Head of caudate nucleus (tissue), 42 donors: ENCODE measurements at places on chromosomes 16 and 17.
A peak's percentile ranks its signal among the peaks of the same experiment; 100 is the strongest.

DNA sequence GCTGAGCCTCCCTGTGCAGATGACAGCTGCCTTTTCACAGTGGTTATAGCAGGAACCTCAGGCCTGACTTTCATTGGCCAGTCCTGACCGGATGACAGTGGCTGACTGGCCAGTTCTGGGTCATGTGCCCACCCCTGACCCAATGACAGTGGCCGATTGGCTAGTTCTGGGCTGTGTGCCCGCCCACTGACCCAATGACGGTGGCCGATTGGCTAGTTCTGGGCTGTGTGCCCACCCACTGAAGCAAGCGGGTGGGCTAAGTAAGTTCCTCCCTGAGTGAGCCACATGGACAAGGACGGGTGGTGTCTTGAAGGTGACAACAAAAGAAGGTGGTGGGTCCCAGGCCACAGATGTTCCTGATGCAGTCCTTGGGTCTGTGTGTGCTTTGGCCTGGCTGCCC lies 9.5 kb downstream of the DEF8 start:
- DNase-seq = no peak

DNA sequence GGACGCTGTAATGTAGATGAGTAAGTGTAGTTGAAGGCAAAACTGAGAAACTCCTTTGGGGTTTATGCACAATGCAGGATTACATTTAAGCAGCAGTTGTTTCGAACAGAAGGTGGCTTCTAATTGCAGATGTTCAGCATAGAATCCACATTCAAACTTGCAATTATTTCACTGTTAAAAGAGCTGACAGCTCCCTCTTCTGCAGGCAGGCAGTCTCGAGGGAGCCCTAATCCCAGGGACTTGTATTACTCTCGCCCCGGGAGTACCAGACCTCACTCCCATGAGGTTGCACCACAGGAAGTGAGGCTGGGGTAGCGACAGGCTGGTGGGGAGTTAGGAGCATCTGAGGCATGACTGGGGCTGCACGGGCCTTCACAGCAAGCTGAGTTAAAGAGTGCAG lies 484.3 kb upstream of the EEF2KMT start:
- DNase-seq = no peak

DNA sequence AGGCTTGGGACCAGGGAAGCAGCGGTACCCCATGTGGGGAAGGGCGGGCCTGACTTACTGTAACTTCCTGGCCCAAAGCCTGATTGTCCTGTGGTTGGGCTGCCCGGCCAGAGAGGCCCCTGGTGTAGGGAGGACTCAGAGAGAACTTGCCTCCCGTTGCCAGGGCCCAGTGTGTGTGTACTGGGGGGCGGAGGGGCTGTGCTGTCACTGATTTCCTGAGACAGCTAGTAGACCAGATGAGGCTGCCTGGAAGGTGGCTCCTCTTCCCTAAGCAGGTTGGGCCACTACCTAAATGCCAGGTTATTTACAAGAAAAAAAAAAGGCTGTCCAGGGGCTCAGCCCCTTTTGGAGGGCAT lies 16.7 kb downstream of the SOCS3 start:
- DNase-seq = peak; percentile 30

GRCh38 chr16:82425661-82426060 lies 201.1 kb upstream of the CDH13 start:
- no peak for DNase-seq

DNA sequence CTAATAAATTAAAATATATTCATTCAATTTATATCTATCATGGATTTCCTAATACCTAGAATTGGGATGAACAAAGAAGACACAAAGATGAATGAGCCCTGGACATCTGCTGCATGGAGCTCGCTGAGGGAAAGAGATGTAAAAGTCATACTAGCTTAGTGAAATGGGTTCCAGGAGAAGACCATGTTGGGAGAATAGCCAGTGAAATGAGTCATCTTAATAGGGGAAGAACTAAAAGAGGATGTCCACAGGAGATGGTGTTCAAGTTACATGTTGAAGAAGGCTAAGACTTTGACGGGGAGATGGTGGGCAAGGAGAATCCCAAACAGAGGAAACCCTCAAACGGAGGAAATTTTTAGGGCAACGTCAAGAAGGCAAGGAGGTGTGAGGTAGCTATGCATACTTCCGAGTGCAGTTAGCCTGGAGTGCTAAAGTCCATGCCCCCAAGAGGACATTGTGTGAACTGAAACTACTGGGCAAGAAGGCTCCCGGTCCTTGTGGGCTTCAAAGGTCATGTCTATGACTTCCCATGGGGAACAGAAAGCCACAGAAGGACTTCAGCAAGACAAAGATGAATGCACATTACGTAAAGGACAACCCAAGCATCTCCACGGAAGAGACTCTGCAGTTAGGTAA lies 220.5 kb upstream of the CDH11 start:
- DNase-seq = no peak

DNA sequence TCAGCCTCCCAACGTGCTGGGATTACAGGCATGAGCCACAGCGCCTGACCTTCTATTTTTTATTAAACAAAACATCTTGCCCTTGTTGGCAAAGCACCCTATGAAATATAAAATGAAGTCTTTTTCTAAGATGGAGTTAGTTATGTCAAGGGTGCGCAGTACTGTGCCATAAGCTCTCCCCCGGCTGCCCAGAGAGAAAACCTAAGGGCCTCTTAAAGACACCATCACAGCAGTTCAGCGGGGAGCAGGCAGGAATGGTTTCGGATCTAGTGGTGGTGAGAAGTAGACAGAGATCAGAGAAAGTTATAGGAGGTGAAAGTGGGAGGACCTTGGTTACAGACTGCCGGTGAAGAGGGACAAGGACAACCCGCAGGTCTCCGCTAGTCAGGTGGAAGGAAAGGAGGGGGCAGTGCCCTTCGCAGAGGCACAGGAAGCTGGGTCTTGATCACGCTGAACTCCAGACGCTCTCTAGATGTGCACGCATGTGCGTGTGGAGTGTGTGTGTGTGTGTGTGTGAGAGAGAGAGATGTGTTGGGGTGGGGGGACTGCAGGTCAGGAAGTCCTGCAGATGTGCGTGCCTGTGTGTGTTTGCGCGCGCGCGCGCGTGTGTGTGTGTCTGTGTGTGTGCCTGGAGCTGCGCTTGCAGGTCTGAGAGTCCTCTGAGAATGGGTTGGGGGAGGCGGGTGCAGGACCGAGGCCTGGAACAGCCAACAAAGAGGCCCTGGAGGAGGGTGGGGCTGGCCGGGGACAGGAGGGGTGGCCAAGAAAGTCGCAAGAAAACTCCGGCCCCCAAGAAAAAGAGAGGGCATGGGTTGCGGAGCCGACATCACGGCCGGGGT lies 748 bp upstream of the CMTM3 start:
- DNase-seq = peak; percentile 62

DNA sequence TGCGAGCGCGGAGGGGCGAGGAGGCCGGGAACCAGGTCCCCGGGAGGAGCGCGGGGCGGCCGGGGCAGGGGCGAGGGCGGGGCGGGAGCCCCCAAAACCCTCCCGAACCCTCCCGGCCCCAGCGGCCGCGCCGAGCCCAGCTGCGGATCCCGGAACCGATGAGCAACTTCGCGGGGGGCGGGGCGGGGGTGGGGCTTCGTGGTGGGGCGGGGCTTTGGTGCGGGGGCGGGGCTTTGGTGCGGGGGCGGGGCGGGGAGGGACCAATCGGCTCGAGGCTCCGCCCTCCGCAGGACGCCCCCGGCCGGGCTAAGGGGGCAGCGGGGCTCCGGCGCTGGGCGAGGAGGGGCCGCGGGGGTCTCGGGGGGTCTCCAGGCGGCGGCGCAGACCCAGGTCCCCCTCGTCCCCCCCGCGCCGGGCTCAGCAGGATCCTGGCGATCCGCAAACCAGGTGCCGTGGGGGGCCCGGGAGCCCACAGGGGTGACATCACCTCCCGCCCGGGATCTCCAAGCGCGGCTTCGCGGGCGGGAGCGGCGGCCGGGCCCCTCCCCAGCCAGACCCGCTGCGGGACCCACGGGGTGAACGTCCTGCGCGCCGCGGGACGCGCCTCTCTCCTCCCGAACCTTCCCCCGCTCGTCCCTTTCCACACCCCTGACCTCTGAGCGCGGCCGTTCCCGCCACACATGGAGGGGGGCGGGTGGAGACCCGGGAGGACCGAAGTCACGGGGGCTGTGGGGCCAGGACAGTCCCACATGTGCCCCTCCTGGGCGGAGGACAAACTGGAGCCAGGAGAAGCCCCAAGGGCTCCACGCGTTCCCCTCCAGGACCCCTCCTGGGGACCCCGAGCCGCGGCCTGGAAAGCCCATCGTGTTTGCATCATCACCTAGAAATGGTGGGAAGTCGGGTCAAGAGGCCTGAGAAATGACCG lies at the start of gene ABR:
ABR (minus strand) TSS at position 164 of the 925 bp plus-strand sequence. CDS start 254 bp downstream, outside the sequence.
- peak; percentile 64 for DNase-seq

DNA sequence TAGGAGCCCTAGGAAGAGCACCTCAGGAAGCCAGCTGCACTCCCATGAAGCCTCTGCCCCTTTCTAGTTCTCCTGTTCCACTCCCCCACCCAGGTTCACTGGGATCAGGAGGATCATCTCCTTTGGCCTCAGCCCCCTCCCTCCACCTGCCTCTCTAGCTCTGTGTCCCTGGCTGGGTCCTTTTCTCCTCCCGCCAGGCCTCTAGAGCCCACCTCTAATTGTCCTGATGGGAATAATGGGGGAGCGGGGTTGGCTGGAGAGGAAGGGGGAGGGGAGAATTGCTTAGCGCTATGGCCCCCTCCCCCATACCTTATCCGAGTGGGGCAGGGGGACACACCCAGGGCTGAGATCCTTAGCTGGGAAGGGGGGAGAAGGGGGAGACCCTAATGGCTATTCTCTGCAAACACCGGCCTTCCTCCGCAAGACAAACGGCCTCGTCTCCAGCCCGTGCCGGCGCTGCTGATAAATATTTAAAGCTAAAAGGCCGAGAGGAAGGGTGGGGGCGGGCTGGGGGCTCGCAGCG lies 997 bp downstream of the HOXB7 start:
- DNase-seq = no peak

DNA sequence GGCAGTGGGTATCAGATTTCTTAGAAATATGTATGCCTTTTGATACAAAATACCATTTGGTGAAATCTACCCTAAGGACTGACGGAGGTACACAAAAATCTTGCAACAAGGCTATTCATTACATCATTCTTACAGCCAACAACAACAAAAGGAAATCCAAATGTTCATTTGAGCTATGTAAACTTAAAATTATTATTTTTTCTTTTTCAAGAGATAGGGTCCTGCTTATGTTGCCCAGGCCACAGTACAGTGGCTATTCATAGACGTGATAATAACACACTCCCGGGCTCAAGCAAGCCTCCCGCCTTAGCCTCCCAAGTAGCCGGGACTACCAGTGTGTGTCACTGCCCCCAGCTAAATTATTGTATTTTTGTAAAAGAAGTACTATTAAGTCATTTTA lies 9.0 kb downstream of the SRR start:
- DNase-seq = no peak

DNA sequence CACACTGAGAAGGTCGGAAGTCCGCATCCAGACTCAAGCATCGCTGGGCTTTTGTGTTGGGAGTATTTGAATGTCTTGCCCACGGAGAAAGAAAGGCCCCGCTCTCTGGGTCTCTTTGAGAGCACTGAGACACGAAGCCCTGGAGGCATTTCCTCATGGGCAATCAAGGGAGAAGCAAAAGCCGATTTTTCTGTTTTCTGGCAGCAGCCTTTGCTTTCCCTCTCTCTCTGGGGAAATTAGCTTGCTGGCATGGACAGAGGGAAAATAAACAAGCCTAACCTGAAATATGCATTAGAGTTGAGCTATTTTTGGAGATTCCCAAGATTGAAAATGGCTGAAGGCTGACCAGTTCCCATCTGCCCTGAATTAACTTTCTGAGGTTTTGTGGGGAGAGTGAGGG lies 238.7 kb downstream of the HAPSTR1 start:
- no peak for DNase-seq

DNA sequence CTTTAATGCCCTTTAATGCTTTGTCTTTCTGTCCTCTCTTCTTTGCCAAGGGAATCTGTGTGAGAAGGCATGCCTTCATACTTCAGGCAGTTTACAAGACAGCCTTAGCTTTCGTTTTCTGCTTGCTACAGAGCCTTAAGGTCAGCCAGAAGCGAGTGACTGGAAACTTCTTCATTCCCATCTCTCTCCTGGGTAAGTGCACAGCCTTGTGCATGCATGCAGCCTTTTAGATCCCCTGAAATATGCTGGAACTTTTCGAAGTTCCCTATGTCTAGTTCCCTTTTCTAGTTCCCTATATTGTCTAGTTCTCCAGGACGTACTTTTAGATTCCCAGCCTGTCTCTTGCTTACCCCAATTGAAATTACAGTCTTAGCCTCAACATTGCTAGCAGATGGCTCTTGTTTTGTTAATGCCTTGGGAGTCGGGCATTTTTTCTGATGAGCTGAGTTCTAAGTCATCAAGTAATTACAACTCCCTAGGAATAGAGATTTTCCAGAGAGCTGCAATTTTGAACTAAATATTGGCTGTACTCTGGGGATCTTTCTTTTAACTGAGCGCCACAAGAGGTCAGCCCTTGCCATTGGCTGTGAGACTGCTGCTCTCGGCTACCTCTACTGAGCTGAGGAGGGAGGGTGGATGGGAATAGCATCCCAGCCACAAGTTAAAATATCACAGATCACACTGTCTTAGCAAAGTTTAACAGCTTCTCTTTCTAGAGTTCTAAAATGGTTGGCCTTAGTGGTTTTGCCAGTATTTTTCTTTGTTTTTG lies 22.7 kb upstream of the PPM1D start:
- peak; percentile 70 for DNase-seq

DNA sequence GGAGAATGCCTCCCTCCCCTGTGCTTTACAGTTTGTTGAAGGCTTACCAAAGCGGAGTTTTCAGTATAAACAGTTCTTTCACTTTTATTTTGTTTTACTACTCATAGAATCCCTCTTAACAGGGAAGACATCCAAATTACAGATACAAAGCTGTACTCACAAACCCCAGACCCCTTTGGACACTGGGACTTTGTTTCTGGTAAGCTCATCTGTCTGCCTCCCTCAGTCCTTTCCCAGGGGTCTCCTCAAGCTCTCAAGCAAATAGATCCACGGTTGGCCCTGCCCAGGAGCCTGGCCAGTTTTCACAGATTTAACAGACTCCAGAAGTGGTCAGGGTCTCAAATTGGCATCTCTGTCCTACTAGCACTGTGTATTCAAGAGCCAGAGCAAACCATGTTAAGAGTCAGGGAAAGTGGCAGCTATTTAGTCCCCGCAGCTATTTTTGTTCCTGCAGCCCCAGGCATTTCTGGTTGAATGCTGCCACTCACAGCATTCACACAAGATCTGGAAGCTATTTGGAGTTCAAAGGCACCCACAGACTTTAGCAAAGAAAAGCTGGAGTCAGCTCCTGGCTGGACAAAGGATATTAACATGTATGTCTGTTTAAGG lies 54.2 kb downstream of the TMEM100 start:
- DNase-seq = no peak

- no peak for DNase-seq
These were observed 11.2 kb downstream of the PRAC1 start for GRCh38 chr17:48711128-48711527.

GRCh38 chr17:68353111-68353521 lies 61.8 kb downstream of the ARSG start:
- DNase-seq = no peak

- no peak for DNase-seq
These were observed 16.7 kb downstream of the IGFBP4 start for GRCh38 chr17:40459636-40460603.

GRCh38 chr17:59370593-59371299 lies 39.3 kb downstream of the YPEL2 start:
- no peak for DNase-seq

GRCh38 chr16:86965840-86966550 lies 351.2 kb downstream of the C16orf95 start:
- no peak for DNase-seq
